ENCODE measurements at places on chromosomes 6 and 20. TPM values are rescaled to one million over a fixed set of nuclear protein-coding genes. Genes with fewer than 3 reads are reported as not detected.

GRCh38 chr20:43490038-43490437, 17.5 kb upstream of the L3MBTL1 start:
- DNase-seq = peak; percentile 25

Gene MYLK2
- under 0.01 TPM for total RNA-seq

GRCh38 chr20:42775866-42776265, 413.8 kb downstream of the PTPRT start:
- DNase-seq = no peak

- no peak for DNase-seq
These were observed 72.1 kb downstream of the FILIP1 start for GRCh38 chr6:75421316-75422023.

DNA sequence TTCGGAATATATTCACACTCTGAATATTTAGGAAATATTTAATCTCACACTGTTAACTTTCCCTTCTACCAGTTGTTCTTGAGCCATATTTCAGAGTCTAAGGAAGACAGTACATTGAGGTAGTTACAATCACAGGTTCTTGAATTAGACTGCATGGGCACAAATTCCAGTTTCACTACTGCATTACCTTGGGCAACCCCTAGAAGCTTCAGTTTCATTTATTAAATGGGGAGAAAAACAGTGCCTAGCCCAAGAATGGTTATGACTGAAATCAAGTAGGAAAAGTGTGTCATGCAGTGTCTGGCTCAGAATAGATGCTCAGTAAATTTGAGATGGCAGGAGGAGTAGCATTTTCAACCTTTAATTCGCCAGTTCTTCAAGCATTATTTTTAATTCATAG, 124.5 kb upstream of the SAMD5 start:
- no peak for DNase-seq

Gene CHRNA4
- not detected for total RNA-seq

- DNase-seq = no peak
These were observed 444.5 kb upstream of the IMPG1 start for GRCh38 chr6:76516924-76517323.

Gene RBPJL
- total RNA-seq = not detected

DNA sequence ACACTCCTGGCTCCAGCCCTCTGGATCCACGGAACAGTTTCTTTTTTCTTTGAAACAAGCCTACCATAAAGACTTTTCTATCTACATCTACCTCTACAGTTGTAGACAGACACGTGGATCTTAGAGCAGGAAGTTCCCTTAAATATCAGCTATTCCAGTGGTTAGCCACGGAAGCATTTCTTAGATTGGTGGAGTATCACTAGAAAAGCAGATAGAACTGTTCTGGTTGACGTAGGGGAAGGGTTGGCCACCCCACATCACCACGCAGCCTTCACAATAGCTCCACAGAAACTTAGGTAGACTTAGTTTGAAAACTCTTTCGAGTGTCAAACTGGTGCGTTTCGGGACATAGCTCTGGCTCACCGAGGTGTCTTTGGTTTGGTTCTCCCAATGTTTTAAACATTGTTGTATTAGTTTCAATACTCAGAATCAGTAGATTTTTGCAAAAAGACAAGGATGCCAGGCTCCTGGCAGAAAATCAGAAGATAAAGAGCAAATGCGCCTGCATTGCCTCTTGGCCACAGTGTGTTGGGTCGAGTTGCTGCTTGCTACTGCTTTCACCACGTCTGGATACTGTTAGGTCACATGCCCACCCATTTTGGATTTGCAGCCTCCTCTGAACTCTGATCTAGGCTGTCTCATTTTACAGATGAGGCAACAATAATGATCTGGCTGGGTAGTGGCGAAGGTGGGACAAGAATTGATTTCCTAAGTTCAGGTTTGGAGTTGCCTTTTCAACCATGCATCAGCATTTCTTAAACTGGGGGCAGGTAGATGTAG, 71.5 kb upstream of the DTNBP1 start:
- no peak for DNase-seq

DNA sequence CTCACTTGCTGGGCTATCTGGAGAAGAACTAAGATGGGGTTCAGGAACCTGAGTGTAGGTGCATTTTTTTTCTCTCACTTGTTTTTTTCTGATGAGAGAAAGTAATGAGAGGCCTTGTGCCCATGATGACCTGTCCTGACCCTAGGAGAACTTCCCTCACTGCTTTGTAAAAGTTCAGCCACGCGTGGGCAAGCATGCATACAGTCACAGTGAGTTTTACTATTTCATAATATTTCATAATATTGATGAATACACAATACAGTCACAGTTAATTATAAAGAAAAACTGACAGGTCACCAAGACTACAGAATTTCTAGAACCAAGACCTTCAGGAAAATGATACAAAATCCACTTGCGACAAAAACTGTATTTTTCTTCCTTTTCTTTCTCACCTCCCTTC, 111.8 kb downstream of the MAP7 start:
- no peak for DNase-seq

DNA sequence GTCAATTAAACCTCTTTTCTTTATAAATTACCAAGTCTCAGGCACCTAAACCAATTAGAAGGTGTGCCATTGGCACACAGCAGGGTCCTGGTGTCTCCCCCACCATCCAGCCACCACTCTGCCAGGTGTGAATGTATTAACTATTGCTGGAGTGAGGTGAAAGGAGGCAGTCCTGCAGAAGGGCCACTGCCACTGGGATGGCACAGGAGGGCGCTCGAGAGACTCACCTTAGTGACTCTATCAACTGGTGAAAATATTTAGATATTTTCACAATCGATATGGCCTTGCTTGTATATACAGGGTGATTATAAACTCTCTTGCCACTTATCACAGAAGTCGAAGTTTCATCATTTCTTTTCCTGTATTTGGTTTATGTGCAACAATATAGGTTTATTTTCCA, 145.6 kb upstream of the ESR1 start:
- DNase-seq = no peak

Gene ZBTB24
- 8.1 TPM for total RNA-seq

GRCh38 chr6:156809034-156809433, 31.9 kb downstream of the ARID1B start:
- peak; percentile 74 for DNase-seq

- no peak for DNase-seq
These were observed 847 bp upstream of the NCR2 start for GRCh38 chr6:41334482-41335040.

DNA sequence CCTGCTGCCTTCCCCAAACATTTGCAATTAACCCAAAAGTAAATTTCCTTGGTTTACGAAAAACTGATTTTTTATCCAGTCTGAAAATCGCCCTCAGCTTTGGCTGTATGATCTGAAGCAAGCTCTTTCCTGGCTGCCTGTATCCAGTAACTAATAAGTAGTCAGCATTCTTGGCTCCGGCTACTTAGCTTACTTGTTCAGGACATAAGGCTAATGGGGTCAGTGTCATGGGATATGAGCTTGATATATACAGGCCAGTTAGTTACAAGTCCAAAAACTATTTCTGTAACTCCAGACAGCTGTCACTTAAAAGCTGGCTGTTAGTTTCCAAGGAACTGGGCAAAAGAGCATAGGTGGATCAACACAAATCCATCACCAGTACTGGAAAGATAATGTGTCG, 56.2 kb downstream of the KHDC1L start:
- no peak for DNase-seq

DNA sequence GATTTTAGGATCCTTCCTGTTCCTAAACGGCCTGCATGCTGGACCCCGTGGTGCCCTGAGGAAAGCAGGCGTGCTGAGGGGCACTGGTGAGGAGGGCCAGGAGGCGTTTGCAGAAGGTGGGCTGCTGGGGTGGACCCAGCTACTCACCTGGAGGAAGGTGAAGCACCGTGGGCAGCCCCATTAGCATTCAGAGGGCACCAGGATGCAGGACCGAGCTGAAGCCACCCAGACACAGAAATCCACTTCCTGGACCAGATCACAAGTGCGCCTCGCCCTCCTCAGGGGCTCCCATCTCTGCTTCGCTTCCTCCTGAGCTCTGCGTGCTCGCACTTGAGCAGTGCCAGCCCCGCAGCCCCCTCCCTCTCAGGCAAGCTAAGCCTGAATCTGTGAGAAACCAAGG, 187.0 kb downstream of the SYNDIG1 start:
- DNase-seq = no peak

GRCh38 chr6:153058909-153059308, 56.4 kb upstream of the MTRF1L start:
- DNase-seq = peak; percentile 36

DNA sequence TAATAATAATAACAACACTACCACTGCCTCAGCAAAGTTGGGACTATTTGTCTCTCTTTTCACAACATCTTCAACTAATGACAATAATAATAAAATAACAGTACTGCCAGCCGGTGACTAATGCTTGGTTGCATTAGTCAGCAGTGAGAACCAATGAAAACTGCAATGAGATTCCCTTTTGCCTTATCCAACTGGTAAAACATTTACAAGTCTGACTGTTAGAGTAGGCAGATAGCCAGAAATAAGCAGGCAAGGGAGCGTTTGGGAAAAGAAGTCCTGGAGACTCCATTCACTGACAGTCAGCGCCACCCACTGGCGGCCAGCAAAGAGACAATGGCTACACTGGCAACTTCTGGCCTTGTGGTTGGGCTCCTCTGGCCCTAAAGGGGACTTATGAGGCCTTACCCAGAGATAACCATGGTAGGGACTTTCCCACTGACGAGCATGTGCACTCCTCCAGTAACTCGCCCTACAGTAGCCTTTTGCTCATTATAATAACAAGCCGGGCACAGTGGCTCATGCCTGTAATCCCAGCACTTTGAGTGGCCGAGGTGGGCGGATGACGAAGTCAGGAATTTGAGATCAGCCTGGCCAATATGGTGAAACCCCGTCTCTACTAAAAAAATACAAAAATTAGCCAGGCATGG, 3.4 kb upstream of the NSFL1C start:
- DNase-seq = peak; percentile 99

Gene UCKL1
- total RNA-seq = 20.9 TPM

Gene ENPP4
- total RNA-seq = 2.2 TPM

DNA sequence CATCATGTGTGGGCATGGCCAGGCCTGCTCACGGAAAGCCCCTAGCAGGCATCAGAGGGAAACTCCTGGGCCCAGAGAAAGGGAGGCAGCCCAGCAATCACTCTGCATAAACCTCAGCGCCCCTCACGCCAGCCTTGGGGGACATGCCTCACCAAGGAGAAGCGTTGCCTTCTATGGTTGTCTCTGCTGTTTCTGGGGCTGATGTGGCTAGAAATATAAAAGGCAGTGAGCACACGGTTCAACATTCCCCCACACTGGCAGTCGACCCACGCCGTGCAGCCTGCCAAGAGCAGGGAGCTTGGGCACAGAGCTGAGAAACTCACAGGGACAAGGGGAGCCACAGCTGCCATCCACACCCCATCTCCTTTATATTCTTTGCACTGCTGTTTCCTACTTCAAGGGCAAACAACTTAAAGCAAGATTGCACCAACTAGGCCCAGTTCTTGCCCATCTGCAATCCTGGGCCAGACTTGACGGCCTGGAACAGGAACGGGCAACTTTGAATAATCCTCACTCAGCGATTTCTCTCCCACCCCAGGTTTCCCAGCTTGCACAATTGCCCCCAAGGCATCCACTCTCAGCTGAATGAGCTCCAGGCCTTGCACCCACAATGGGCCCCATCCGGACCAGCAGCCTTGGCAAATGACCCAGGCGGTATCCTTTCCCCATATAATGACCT, 35.5 kb upstream of the FOXC1 start:
- no peak for DNase-seq

Gene XKR7
- total RNA-seq = not detected

Gene C6orf141
- total RNA-seq = 0.43 TPM

Gene NFS1
- 40.6 TPM for total RNA-seq

GRCh38 chr6:166653639-166653941, 26.5 kb upstream of the RPS6KA2 start:
- no peak for DNase-seq

Gene TREM1
- not detected for total RNA-seq

GRCh38 chr20:300345-300990, 3.1 kb downstream of the ZCCHC3 start:
- no peak for DNase-seq

Gene GHRH
- total RNA-seq = not detected

DNA sequence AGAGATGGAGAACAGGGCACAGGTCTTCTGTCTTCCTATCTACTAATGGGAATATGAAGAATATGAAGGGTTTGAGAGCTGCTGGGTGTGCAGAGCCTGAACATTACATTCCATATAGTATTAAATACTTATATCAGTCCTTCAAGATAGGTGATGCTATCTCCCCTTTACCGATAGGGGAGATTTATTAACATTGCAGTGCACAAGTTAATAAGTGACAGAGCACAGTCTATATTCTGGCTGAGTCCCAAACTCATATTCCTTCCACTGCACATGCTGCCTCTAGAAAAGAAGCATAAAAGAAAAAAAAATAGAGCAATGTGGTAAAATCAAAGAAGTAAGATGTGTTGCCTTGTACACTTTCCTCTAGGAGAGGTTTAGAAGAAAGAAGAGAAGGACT, 18.5 kb upstream of the KIAA0408 start:
- no peak for DNase-seq

Gene SLC35D3
- total RNA-seq = not detected

Gene PI16
- under 0.01 TPM for total RNA-seq

Gene TCF15
- total RNA-seq = not detected

DNA sequence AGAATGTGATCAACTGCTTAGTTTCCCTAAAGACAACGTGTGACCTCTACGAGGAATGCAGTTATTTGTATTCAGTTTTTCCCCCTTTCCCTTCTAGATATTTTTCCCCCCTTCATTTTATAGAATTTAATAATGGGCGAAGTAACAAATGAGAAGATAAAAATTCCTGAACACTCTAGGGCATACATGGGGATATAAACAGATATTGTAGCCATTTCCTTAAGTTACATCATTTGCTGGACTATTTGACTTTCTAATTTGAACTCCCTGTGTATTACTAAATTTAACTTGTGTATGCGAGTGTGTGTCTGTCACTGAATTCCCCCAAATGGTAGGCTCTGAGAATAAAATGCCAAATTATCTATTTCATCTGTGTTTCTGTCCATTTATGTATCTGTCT, 99.0 kb upstream of the ZFP64 start:
- DNase-seq = no peak

Gene PNPLA1
- not detected for total RNA-seq

- DNase-seq = no peak
These were observed 17.3 kb downstream of the STX7 start for GRCh38 chr6:132495604-132496079.

Gene PAK5
- total RNA-seq = not detected

DNA sequence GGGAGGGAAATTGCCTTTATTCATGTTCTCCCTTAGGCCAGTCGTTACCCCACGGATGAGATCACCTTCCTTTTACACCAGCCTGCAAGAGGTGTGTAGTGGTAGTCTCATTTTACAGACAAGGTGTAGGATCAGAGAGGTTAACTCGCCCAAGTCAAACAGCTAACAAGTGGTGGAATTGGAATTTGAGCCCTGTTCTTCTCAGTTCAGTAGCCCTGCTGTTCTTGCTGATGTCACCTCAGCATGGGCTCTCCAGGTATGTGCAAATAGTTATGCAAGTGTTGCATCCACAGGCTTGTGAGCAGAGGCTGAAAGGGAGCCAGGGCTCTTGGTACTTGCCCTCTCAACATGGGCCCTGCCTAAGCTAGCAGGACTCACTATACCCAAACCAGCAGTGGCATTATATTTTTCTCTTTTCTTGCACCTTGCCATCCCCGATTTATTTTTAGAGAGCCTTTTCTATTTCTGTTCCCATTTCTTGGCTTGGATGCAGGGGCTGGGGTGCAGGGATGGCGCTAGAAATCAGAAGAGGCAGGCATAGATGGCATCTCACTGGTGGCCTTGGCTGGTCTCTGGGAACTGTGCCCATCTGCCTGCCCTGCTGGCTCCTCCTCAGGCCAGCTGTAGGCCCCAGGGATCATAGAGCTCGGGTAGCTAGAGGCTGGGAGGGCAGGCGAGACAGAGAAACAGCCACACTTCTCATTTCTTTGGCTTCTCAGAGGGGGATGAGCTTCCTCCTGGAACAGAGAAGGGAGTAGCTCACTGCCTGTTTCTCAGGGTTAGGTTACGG, 18.2 kb downstream of the PPARD start:
- peak; percentile 18 for DNase-seq

Gene PET117
- 9.5 TPM for total RNA-seq

Measured in fibroblast of villous mesenchyme (primary cell).